ENCODE measurements at places on chromosomes 7 and 10.
A peak's percentile ranks its signal among the peaks of the same experiment; 100 is the strongest.

GRCh38 chr7:73605601-73606220, 18.6 kb downstream of the MLXIPL start:
- no peak overlapping the region for H3K27ac ChIP-seq
- no peaks in the 10 kb centered on the region for H3K27me3 ChIP-seq
- no peak for DNase-seq
- peaks cover 38% of the 10 kb centered on the region for H3K4me1 ChIP-seq

GRCh38 chr10:82242778-82243177, 367.8 kb downstream of the NRG3 start:
- no peak for DNase-seq
- H3K27me3 ChIP-seq = no peaks in the 10 kb centered on the region
- no peak overlapping the region for H3K4me3 ChIP-seq
- no peak overlapping the region for H3K27ac ChIP-seq
- H3K36me3 ChIP-seq = no peaks in the 10 kb centered on the region

- no peaks in the 10 kb centered on the region for H3K36me3 ChIP-seq
- H3K27ac ChIP-seq = no peak overlapping the region
- H3K4me1 ChIP-seq = peaks cover 40% of the 10 kb centered on the region
These were observed 47.4 kb downstream of the CH25H start for GRCh38 chr10:89159761-89160160.

- DNase-seq = no peak
- no peaks in the 10 kb centered on the region for H3K36me3 ChIP-seq
- no peak overlapping the region for H3K27ac ChIP-seq
- no peaks in the 10 kb centered on the region for H3K4me1 ChIP-seq
- H3K4me3 ChIP-seq = no peak overlapping the region
These were observed 440 bp downstream of the CTNNA3 start for GRCh38 chr10:67695555-67695954.

GRCh38 chr7:138470391-138471157, 10.5 kb downstream of the TRIM24 start:
- H3K36me3 ChIP-seq = peaks cover 2% of the 10 kb centered on the region
- peak overlapping the region; percentile 40 for H3K27ac ChIP-seq
- H3K27me3 ChIP-seq = no peaks in the 10 kb centered on the region
- DNase-seq = no peak

GRCh38 chr7:20393021-20393610, 62.4 kb downstream of the ITGB8 start:
- H3K4me1 ChIP-seq = peaks cover 14% of the 10 kb centered on the region
- no peak overlapping the region for H3K27ac ChIP-seq
- no peaks in the 10 kb centered on the region for H3K36me3 ChIP-seq
- no peak overlapping the region for H3K4me3 ChIP-seq
- DNase-seq = no peak
- H3K27me3 ChIP-seq = no peaks in the 10 kb centered on the region
